A549 (cell line): ENCODE measurements at places on chromosomes 3 and 15. TPM values are rescaled to one million over a fixed set of nuclear protein-coding genes. Genes with fewer than 3 reads are reported as not detected.

Gene PPP2R3A
- polyA plus RNA-seq: 1.9 to 2.2 TPM (median 2.0 TPM) in 3 replicates

Gene SRP14
- polyA plus RNA-seq: 343 to 380 TPM (median 374 TPM) in 3 replicates

Gene MYZAP
- 1.8 to 2.6 TPM (median 2.4 TPM) in 3 replicates for polyA plus RNA-seq

Gene ZPLD1
- polyA plus RNA-seq: 0.05 TPM in 1 of 3 replicates, not detected in the others

Gene UACA
- 31.9 to 39.4 TPM (median 33.5 TPM) in 3 replicates for polyA plus RNA-seq

Gene ARL14
- 0.14 to 0.37 TPM (median 0.24 TPM) in 3 replicates for polyA plus RNA-seq

Gene SQOR
- polyA plus RNA-seq: 33.8 to 38.8 TPM (median 36.0 TPM) in 3 replicates

Gene NGRN
- 83.2 to 83.9 TPM (median 83.3 TPM) in 3 replicates for polyA plus RNA-seq

Gene RETNLB
- not detected in 3 replicates for polyA plus RNA-seq

Gene IGSF11
- 5.0 to 5.2 TPM (median 5.1 TPM) in 3 replicates for polyA plus RNA-seq

Gene CLDN18
- not detected in 3 replicates for polyA plus RNA-seq

Gene OXTR
- polyA plus RNA-seq: 2.4 to 3.7 TPM (median 3.2 TPM) in 3 replicates

Gene PYGO1
- polyA plus RNA-seq: 6.1 to 6.6 TPM (median 6.3 TPM) in 3 replicates

DNA sequence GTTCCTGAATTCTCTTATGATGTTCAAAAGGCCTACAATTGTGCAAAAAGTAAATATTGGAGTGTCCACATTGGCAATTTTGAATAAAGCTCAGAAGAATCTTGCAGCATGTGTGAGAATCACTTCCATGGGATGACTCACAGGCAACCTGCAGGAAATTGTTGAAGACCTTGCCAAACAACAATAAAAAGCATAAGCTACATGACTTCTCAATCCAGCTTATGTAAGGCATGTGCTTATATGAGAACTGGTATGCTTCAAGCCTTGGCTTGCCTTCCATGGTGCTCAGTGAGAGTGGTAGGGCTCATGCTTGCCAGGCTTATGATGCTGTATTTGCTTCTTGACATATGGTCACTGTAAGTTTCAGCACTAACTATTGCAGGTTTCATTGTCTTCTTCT, 18.4 kb upstream of the BCHE start:
- no peak for DNase-seq

- no peak for DNase-seq
These were observed 18.4 kb upstream of the ZNF445 start for GRCh38 chr3:44495636-44496415.

GRCh38 chr15:30885814-30886213, 17.9 kb upstream of the FAN1 start:
- DNase-seq: no peak

DNA sequence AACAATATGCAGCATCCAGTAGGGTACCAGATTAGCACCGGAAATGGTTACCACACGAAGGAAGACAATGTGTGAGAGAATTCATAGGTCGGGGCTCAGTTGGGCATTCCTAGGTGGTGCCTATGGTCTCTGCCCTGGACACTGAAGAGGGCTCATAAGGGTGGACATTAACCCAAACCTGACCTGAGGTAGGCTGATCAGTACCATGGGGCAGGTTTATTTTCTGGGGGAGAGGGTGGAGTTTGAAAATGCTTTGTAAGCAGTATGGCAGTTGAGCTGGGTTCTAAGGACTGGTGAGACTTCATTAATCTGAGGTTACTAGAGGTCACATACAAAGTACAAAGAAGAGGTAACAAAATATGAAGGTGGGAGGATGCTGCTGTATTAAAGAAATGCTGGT, 68.4 kb downstream of the RPL22L1 start:
- DNase-seq: no peak

DNA sequence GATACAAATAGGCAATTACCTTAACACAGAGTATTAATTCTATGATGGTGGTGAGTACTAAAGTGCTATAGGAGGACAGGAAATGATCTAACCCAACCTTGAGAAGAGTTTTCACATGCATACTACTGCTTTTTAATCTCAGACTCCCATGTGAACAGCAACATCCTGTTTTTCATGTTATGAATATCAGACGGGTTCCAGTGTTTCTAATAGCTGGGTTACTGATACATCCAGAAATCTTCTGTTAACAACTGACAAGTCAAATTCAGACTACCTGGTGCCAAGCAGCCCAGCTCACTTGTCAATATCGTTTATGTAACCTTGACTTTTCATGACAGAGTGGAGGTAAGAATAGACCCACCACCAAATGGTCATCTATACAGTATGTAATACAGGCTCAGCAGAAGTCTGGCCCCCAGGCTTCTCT, 220.2 kb upstream of the COL8A1 start:
- DNase-seq: no peak

DNA sequence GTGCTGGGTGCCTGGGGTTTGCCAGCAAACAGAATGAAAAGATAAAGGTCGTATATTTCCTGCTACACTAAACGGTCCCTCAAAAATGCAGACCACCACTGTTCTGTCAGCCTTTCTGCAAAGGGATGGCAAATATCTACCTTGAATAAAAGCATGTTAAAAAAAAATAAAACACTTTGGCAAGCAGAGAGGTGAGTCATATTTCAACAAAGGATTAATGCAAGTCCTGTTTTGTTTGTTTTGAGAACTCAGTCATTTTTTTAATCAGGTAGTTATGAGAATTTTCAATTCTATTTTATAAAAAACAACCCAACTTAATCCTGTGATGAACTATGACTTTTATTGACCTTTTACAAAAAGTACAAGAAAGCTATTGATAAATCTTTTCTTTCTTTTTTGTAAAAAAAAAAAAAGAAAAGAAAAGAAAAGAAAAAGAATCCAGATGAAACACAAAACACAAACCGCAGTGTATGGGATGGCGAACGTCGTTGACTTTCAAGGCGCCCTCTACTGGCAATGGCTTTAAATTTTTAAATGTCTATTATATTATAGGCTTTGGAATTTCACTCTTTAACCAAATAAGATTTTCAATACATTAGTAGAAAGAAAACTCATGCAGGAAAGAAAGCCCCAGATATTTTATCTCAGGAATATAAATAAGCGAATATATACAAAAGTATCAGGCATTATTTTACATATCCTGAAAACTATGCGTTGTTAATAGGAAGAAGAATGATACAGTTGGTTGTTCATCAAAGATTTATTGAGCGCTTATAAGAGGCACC, 87.8 kb downstream of the NCEH1 start:
- DNase-seq: peak; percentile 44

- no peak for DNase-seq
These were observed 546 bp downstream of the TRIM59 start for GRCh38 chr3:160448845-160449635.

GRCh38 chr3:140088513-140088912, 153.5 kb downstream of the CLSTN2 start:
- no peak for DNase-seq

DNA sequence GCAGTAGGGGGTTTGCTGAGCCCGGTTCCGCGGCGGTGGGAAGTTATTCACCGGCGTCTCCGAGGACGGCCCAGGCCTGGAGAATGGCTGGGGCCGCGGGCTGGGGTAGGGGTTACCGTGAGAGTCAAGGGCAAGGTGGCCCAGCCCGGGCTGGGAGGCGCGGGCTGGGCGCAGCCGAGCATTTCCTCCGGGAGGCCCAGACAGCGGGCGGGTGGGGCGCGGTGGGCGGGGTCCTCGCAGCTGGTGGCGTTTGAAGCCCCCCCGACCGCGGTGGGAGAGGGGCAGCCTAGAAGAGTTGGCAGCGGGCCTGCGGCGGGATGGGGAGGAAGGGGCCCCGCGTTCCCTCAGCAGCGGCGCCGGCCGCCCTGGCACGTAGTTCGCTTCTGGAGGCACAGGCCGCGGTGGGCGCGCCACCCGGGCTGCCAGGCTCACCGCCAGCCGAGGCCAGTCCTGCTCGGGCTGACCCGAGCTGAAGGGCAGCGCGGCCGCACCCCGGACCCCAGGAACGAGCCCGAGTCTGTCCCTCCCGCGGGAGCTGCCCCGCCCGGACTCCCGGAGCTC, 960 bp upstream of the KLF13 start:
- peak; percentile 43 for DNase-seq

GRCh38 chr15:91469632-91470567, 369.8 kb downstream of the SV2B start:
- no peak for DNase-seq

GRCh38 chr3:178059836-178060235, 476.4 kb upstream of the KCNMB2 start:
- DNase-seq: no peak

GRCh38 chr15:47412802-47413201, 304.5 kb upstream of the SEMA6D start:
- DNase-seq: no peak

DNA sequence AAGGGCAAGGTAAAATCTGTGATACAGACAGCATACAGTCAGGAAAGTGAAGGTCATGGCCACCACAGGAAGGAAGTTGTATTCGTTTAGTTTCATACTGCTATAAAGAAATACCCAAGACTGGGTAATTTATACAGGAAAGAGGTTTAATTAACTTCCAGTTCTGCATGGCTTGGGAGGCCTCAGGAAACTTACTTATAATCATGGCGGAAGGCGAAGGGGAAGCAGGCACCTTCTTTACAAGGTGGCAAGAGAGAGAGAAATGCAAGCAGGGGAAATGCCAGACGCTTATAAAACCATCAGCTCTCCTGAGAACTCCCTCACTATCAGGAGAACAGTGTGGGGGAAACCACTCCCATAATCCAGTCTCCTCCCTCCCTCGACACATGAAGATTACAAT, 353.7 kb upstream of the SEMA6D start:
- no peak for DNase-seq

GRCh38 chr3:52443791-52444687, 864 bp downstream of the SEMA3G start:
- DNase-seq: no peak

- DNase-seq: peak; percentile 53
These were observed 36.0 kb downstream of the MORC1 start for GRCh38 chr3:109081746-109082510.

DNA sequence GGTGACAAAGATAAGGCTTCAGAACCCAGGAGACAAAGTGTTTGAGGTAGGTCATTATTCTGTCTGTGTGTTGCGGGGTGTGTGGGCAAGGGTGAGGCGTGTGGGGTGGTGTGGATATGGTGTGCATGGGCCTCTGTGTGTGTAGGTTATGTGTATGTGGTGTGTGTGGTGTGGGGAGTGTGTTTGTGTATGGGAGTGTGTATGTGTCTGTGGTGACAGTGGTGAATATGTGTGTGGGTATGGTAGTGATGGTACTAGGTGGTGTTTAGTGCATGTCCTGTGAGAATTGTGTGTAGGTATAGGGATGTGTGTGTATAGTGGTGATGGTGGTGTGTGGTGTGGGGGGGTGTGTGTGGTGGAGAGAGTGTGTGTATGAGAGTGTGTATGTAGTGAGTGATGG, 16.2 kb upstream of the ETV5 start:
- no peak for DNase-seq

DNA sequence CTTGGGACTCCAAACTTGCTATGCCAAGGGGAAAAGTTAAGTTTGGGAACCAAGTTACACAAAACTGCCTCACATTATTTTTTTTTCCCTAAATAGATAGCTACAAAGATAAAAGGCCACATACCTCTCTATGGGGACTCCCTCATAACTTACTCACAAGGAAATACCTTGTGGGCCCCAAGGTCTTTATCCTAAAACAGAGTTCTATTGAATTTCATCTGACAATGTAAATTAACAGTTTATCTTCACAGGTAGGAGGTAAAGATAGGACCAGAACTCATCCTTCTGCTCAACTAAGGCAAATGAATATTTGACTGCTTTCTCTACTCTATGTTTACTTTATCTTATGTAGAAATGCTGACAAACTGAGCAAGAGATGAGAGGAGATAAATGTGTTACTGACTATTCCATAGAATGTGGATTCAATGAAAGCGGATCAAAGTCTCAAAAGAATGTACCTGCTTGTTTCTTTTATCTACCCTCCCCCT, 1278.0 kb downstream of the OTOL1 start:
- no peak for DNase-seq

DNA sequence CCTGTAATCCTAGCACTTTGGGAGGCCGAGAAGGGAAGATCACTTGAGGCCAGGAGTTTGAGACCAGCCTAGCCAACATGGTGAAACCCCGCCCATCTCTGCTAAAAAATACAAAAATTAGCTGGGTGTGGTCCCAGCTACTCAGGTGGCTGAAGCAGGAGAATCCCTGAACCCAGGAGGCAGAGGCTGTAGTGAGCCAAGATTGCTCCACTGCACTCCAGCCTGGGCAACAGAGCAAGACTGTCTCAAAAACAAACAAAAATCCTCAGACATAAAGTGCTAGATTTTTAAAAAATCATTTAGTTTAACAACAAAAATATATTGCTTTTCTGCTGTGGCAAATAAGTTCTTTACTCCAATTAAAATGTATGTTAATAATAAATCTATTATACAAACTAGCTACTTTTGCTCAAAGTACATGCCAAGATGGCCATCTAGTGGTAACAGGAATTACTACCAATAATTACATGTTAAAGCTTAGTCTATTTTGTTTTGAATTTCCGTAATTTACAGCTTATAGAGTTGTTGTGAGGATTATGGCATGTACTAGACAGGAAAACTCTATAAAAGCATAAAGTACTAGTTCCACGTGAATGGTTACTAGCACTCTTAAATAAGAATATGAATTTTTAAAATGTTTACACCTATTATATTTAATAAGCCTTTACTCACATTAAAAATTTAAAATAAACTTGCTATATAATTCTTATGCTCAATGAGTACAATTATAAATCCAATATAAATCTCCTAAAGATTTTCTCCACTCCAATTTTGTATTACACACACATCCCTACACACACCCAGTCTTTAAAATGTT, 39.0 kb downstream of the GABPB1 start:
- peak; percentile 65 for DNase-seq

- DNase-seq: no peak
These were observed 6.7 kb upstream of the RNF13 start for GRCh38 chr3:149806171-149806778.

GRCh38 chr3:24222165-24222805, 272.4 kb downstream of the THRB start:
- no peak for DNase-seq

DNA sequence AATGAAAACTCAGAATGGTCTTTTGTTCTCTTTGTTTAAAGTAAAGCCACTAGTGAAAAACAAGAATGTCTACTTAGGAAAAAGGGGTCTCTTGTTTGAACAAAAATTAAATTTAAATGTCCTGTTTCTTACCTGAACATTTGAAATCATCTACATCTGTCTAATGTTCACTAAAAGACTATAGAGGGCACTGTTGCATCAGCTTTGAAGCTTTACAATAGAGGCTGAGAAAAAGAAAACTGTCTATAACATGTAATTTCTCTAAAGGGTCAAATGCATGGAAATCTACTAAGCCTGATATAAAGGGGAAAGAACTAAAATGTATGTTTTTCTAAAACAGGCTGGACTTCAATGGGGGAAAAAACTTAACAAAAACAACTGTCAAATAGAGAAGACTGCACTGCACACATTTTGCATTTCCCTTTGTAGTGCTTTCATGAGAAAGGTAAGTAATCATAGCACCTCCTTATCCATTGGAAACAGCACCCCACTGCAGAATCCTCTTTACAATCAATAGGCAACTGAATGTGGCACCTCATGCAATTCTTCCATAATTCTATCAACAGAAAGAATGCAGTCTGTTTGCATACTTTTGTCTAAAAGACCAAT, 26.3 kb downstream of the DPH6 start:
- DNase-seq: no peak

GRCh38 chr3:124260206-124260915, 268.4 kb upstream of the ROPN1 start:
- DNase-seq: peak; percentile 27
